RPMI7951 (cell line): ENCODE measurements at places on chromosomes 7 and 10. TPM values are rescaled to one million over a fixed set of nuclear protein-coding genes. Genes with fewer than 3 reads are reported as not detected.

TMEM213 gene
- not detected in 2 replicates for total RNA-seq

MSRB2 gene
- 25.1 and 31.0 TPM in 2 replicates for total RNA-seq

- peak; percentile 92 for DNase-seq
Observed at GRCh38 chr10:78960316-78960800, 108.4 kb upstream of the ZMIZ1 start.

DNA sequence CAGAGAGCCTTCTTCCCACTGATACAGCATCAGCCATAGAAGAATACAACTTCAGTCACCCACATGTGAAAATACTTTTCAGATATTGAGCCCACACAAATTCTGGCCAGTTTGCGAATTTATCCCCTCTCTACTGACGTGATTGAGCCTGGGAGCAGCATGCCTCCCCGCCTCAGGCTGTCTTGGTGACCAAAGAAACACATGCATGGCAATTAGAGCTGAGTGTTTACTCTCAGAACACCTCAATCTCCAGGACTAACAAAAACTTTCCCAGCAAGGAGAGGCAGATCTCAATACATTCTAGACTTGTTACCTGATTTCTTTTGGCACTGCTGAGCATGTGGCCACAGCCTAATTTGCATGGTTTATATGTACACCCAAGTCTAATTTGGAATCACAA is 122.5 kb downstream of the TMEM26 start:
- no peak for DNase-seq

DNA sequence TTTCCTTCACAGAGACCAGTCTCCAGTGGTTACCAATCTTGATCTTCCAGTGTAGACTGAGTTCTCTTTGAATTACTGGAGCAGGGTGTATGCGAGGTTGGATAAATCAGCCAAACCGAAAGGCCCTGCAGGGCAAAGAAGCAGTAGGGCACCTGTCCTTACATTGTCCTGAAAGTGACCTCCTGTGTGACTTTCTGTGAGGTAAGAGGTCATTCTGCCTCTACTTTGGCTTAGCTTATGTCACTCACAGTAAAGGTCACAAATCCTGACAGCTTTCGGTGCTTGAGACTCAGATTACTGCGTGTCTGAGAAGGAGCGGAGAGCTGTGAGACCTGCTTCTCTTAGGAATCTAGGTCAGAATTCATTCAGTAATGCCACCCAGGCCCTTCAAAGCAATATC is 252.7 kb upstream of the ETV1 start:
- no peak for DNase-seq

DNA sequence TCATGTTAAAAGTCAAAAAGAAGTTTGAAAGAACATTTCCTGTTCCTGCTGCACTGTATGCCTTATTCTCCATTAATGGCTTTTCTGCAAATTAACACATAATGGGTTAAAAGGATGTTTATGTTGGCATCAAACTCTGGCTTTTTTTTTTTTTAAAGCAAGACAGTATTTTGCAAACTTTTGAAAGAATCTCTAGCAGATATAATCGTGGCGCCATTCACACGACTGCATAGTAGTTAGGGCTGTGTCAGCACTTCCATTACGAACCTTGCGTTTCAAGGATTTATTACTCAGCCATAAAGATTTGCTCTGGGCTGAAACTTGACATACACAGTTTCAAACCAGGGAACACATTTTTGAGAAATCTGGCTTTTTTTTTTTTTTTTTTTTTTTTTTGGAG is 207.8 kb downstream of the DYNC1I1 start:
- DNase-seq = no peak

DNA sequence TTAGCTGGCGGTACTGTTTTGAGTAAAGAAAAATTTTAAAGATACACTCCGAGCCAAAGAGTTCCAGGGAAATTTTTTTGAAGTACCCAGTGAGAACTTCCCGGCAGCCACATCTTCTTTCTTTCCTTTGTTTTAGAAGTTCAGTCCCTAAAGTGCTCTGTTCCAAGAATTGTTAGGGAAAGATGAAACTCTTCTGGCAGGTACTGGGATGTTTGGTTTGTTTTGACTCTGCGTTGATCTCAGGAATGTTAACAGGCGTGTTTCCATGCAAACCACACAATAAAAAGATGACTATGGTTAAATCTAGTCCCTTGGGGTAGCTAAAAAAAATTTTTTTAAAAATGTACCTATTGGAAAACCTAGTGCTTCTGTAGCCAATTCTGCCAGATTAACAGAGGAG is 224.7 kb upstream of the PHYHIPL start:
- peak; percentile 37 for DNase-seq

DNA sequence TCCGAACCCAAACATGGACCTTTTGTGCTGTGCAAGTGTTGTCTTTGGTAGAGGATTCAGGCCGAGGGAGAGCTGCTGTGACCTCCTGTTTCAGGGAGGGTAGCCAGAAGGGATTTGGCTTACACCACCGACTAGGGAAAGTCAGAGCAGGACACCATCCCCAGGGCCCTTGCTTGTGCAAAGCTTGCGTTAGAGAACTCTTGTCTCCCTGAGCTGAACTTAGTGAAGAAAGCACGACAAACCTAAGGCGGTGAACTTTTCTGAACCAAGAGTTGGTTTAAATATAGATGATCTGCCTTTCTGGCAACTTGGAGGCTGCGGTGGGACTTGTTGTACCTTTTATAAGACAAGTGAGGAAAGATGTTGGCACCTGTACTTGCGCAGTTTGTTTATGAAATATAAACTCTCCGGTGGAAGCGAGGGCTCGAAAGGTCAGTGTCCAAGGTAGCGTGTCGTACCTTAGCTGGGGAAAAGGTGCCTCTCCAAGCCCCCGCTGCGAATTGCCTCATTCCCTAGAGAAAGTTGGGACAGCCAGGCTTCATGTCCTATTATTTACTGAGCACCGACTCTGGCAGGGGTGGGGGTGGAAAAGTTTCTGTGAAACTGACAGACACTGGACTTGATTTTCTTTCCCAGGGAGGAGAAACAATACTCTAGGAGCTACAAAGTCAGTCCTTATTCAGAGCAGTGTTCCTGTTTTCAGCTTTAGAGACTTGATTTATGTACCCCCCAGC is 31.6 kb downstream of the WBP1L start:
- DNase-seq = no peak

- DNase-seq = no peak
Observed at GRCh38 chr7:20116869-20117268, 100.3 kb downstream of the MACC1 start.

DNA sequence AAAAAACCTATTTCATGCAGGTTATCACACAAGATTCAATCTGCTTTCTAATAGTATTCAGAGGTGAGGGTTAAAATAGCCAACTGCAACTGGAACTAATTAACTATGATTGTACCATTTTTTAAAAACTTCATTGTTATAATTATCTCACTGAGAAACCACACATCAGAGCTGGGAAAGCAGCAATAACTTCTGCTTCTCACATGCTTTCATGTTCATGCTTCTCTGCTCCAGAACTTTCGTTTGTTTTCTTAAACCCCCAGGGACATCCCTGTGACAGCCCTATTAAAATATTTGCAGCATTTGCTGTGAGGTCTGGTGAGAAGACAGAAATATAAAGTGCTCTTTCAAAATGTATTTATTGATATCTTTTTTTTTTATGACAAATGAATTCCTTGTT is 389.0 kb upstream of the SORCS1 start:
- DNase-seq = peak; percentile 72

DNA sequence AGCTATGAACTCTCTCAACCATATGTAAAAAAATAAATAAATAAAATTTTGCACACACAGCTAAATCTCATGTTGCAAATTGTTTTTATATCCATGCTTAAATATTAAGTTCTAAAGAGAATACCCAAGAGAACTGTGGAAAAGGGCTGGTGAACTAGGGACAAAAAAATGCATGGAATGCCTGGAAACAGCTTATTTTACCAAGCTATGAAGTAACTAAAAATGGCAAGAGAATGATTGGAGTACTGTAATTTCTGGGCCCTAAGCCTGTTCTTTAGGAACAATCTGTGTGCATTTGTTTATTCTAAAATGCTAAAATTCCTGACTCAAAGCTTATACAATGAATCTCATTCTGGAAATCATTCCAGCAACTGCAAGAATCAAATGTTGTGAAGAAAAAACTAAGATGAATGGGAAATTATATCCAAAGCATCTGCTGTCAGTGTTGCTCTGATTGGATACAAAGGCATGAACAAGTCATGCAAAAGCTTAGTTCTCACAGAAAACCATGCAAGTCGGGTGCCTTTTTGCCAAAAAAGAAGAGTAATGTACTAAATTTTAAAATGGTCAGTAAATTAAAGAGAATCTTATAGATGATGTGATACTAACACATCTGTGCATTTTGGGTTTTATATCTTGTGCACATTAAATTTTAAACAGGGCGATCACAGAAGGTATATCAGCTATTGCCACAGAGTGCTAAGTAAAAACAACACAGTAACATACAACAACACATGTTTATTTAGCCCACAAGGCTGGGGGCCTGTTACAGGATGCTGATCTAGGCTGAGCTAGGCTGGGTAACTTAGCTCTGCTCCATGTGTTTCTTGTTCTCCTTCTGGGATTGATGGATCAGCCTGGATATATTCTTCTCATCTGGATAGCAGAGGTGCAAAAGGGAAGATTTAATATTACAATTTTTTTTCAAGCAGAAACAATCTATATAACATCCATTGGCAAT is 453.5 kb upstream of the SEMA3A start:
- DNase-seq = peak; percentile 66

SLC16A9 gene
- under 0.01 TPM in 1 of 2 replicates, not detected in the other for total RNA-seq

GRCh38 chr10:124417895-124418725 is 613 bp downstream of the OAT start:
- DNase-seq = peak; percentile 55

DNA sequence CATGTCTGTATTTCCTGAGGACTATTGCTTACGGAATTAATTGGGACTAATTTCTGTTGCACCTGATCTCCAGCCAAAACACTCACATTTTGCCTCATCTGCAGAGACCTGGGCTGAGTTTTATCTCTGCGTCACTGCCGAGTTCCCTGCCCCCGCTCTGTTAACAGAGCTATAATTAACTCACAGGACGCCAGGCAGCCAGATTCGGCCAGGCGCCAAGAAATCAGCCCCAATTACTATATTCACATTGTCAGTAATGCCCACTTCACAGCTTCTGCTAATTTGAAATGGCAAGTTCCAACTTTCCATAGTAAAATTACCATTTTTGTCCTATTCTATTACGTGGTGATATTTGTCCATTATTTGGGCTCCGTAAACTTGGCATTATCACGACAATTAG is 130.5 kb downstream of the CUX1 start:
- peak; percentile 45 for DNase-seq

GALNT17 gene
- not detected in 2 replicates for total RNA-seq

GRCh38 chr10:62253704-62254103 is 14.9 kb downstream of the RTKN2 start:
- no peak for DNase-seq

ZNF736 gene
- total RNA-seq = 8.2 and 8.7 TPM in 2 replicates

VWC2 gene
- total RNA-seq = not detected in 2 replicates

ANXA8 gene
- 0.12 and 0.29 TPM in 2 replicates for total RNA-seq

- no peak for DNase-seq
Observed at GRCh38 chr7:94354953-94355352, 39.7 kb upstream of the COL1A2 start.

- DNase-seq = no peak
Observed at GRCh38 chr10:1203216-1203615, 147.0 kb downstream of the WDR37 start.

GRCh38 chr10:60820093-60820754 is 41.9 kb downstream of the CDK1 start:
- peak; percentile 85 for DNase-seq
